ENCODE measurements at places on chromosomes 12 and 14. TPM values are rescaled to one million over a fixed set of nuclear protein-coding genes. Genes with fewer than 3 reads are reported as not detected.

Gene ADCY4
- 0.40 TPM for polyA plus RNA-seq

Gene DDX47
- polyA plus RNA-seq, result 41.6 TPM

Gene JAG2
- 1.9 TPM for polyA plus RNA-seq

Gene CHURC1
- polyA plus RNA-seq, result 225 TPM

Gene SPIC
- polyA plus RNA-seq, result not detected
